ENCODE measurements at places on chromosomes 3 and 15.

DNA sequence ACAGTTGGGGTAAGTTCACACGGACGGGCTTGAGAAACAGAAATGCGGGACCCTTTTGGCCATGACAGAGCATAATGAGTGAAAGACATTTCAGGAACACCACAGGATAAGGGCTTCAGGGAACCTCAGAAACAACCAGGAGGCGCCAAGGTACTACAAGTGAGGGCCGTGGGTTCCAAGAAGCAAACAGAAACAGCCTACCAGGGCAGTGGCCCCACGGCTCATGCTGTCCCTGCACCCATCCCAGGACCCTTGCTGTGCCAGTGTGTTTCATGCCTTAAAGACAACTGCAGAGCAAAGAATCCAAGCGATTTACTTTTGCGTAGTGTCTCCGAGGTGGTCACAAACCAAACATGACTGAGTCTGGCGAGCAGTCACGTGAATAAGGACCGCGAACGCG lies 54.0 kb downstream of the RUBCN start:
- no peak for DNase-seq

DNA sequence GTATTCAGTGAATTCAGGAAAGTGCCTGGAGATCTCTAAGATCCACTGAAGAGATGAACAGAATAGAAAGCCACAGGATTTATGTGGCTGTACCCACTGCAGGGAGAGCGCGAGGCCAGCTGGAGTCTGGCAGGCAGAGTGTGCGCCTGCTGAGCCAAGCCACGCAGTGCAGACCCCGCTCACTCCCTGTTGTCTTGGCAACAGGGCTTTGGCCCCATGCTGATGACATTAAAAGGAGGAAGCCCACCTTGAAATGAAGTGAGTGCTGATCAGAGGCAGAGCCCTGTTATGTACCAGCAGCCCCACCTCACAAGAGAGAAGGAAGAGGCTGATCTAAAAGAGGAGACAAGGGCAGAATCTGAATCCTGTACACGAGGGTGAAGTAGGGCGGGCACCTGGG lies 36.7 kb downstream of the PXYLP1 start:
- DNase-seq: no peak

GRCh38 chr3:112635674-112636073 lies 5.3 kb downstream of the CCDC80 start:
- no peak for DNase-seq

GRCh38 chr3:140189976-140190375 lies 255.0 kb downstream of the CLSTN2 start:
- DNase-seq: no peak

- no peak for DNase-seq
These were observed 16.4 kb upstream of the LDHAL6B start for GRCh38 chr15:59190291-59190690.
